NCI-H345 (cell line): ENCODE measurements at places on chromosomes 1 and 21.

- DNase-seq: no peak
These were observed 44.5 kb downstream of the DDR2 start for GRCh38 chr1:162676750-162677149.

GRCh38 chr1:117372863-117373412 is 5.7 kb downstream of the MAN1A2 start:
- DNase-seq: no peak

GRCh38 chr21:25176637-25177412 is 430.5 kb downstream of the MRPL39 start:
- DNase-seq: no peak

DNA sequence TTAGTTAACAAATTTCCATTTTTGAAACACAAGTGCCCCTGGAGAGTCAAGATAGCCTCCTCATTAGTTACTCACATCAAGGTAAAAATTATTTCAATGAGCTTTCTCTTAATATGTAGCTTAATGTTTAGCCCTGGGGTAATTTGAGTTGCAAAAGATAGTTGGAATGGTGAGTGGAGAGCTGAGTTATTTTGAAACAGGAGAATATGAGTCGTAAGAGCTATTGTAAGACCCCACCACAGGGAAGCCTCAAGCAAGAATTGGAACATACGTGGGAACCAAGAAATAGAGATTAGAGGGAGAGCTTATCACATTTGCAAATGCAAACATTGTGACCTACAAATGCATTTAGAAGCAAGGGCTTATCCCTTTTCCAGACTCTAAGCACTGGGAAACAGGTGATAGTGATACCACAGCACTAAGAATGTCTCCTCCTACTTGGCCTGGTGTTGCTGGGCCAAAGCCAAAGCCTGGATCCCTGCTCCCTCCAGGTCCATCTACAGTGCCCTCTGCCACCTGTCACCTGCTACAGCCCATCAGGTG is 635.1 kb downstream of the PTPRC start:
- no peak for DNase-seq

- DNase-seq: no peak
These were observed 83.8 kb downstream of the TPR start for GRCh38 chr1:186291271-186291670.

DNA sequence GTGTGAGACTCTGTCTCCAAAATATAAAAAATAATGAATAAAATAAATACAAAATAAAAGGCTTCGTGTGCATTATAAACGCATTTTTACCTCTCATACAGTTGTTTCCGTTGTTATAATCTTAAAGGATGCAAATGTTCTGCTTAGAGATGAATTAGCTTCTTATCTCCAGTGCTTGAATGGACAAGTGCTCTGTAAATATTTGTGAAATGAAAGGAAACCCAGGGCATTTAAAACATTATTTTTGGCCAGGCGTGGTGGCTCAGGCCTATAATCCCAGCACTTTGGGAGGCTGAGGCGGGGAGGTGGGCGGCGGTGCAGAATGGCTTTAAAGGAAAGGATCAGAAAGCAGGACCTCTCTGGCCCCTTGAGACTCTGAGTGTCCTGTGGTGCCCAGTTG is 94.5 kb downstream of the HUNK start:
- no peak for DNase-seq

DNA sequence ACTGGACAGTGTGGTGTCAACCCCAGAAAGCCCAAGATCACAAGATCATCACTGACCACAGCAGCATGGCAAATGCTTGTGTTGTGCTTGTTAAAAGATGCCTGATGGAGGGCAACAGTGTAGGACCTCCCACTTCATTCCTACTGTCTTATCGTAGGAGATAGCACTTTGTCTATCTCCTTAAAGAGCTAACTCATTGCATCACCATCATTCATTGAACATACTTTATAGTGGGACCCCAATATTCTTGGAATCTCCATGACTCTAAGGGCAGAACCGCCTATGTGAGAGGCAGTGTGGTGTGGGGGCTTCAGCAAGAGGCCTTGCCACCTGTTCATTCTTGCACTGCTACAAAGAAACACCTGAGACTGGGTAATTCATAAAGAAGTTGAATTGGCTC is 5.0 kb upstream of the SH2D1B start:
- DNase-seq: no peak

DNA sequence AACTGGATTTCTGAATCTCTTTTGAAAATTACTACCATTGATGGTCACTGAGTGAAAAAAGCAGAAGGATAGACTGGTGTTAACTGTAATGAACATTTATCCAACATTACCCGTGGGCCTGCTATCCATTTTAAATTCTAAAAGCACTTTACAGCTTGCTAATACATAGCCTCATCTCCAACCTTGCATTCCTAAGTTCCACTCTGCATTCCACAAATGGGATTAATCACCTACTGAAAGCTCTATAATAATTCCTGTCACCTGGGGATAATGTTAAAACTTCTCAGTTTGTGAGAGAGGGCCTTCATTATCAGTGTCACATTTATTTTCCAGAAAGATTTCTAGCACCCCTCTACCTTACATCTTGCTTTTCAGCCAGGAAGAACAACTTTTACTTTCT is 38.2 kb downstream of the PTPRC start:
- DNase-seq: no peak

DNA sequence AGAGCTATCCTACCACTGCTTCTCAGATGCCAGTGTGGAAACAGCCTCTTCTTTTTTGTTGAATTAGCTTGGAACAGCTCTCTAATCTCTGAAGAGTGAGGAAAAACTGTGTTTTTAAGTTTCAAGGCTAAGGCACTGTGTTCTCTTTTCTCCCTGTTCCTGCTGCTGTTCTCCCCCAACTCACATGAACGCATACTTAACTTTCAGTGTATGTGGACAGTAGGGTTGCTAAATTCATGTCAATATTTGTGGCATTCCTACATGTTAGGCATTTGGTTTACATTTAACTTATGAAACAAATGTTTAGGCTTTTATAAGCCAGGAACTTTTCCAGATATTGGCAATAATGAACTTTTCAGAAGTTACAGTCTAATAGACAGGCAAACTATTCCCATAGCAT is 6.8 kb downstream of the BACH1 start:
- no peak for DNase-seq

DNA sequence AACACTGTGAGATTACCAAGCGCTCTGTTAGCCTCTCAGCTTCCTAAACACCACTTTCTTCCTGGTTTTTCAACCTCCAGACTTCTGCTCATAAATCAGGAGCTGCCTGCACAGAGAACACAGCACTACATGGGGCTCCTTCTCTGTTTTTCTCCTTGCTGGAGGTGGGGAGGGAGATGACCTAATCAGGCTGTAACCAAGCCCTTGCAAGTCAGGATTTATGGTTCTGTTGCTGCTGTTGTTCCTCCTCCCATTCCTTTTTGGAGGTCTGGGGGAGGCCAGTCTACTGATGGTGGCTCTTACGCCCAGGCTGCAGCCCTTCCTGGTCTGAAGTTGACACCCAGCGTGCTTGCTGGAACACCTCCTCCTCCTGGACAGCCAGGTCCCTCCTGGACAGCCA is 80.9 kb upstream of the AJAP1 start:
- no peak for DNase-seq

- DNase-seq: no peak
These were observed 130.9 kb downstream of the DMRTB1 start for GRCh38 chr1:53590104-53590503.

DNA sequence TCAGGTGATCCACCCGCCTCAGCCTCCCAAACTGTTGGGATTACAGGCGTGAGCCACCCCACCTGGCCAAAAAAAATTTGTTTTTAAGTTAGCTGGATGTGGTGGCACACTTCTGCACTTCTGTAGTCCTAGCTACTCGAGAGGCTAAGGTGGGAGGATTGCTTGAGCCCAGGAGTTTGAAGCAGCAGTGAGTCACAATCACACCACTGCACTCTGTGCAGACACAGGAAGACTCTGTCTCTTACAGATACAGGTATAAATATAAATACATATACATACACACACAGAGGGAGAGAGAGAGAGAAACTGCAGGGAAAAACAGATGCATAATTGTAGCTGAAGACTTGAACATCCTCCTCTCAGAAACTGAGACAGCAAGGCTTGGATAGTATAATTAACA is 34.8 kb upstream of the EPS15 start:
- no peak for DNase-seq

DNA sequence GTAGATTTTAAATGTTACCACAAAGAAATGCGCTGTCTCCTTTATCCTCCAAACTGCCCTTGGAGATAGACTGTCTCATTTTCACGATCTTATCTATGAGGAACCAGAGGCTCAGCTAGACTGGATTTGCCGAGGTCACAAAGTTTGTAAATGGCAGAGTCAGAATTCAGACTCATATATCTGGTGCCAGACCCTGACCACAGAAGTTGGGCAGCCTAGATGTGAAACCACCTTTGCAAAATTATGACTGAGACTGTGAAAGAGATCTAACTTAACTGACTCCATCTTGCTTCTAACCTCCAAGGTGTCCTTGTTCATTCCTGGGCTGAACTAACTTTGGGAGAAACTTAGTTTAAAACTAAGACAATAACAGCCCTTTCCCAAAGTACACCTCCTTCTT is 14.1 kb downstream of the CNR2 start:
- DNase-seq: no peak

GRCh38 chr1:4171480-4172450 is 271.7 kb upstream of the C1orf174 start:
- no peak for DNase-seq

DNA sequence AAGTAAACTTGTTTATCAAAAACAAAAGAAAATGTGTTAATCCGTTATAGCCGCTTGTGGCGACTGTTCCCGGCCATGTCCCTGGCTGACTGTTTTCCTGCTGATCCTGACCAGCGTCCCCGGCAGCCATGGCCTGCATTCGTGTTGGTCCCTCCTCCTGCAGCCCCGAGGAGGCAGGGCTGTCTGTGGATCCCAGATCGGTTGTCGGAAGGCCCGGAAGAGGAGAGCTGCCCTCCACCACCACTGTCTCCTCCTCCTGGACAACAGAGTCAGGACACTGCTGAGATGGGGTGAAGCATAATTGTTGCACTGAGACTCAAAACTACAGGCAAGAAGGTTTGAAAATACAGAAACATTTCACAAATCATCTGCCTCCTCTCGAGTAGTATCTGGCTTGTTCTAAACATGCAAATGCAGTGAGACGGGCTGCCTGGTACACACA is 3.6 kb upstream of the MXRA8 start:
- DNase-seq: no peak

GRCh38 chr1:24503870-24504523 is 1.4 kb downstream of the RCAN3 start:
- no peak for DNase-seq

- DNase-seq: no peak
These were observed 17.0 kb downstream of the SRRM1 start for GRCh38 chr1:24659993-24660665.

GRCh38 chr1:156104861-156105832 is 9.4 kb upstream of the LMNA start:
- DNase-seq: no peak

DNA sequence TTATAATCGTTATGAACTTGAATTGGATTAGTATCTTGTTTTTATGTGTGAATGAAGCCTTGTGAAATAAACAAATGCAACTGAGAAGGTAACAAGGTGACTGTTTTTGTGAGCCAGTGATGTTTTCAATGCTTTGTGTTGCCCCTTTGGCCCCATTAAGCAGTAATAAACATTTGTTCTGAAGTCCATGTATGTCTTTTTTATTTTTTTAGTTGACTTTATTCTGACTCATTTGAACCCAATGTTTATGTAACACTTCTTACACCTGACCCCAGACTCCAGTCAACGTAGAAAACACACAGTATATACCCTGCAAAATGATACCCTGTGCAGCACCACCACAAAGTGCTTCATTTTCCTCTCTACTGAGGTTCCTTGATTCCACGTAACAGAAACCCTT is 4.6 kb upstream of the CACYBP start:
- DNase-seq: no peak

DNA sequence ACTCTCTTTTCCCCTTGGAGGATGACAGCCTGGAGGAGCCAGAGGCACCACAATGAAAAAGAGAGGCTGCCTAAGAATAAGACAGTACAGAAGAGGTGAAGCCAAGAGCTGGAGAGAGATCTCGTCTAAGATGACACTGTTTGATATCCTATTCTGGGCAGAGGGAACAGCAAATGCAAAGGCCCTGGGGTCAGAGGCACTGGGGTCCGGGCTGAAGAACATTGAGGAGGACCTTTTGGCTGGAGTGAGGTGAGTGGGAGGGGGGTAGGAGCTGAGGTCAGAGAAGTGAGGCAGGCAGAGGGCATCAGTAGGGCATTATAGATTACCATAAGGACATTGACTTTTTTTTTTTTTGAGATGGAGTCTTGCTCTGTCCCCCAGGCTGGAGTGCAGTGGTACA is 19.3 kb upstream of the TMEM51 start:
- DNase-seq: no peak

GRCh38 chr1:206955476-206956451 is 9.5 kb upstream of the PIGR start:
- no peak for DNase-seq

GRCh38 chr1:181482521-181483284 is 614 bp upstream of the CACNA1E start:
- peak; percentile 89 for DNase-seq
